ENCODE measurements at places on chromosomes 4 and X.

DNA sequence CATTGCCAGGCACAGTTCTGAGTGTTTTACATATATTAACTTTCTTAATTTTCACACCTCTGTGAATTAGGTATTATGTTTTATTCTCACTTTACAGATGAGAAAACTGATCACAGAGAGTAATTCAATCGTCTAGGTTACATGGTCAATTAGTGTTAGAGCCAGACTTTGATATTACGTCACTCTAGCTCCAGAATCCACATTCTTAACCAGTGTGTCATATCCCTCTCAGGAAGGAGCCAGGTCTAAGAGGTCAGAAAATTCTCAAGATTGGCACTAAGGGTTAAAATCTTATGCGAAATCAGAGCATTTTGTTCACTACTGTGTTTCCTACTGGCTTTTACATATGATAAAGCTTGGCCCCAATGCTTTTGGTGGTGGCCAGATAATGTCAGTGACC, 7.4 kb downstream of the DMP1 start:
- no peak for DNase-seq

- no peak for DNase-seq
Measured at GRCh38 chr4:88489100-88489761, 32.3 kb downstream of the HERC5 start.

GRCh38 chr4:112348488-112349158, 51.5 kb downstream of the ALPK1 start:
- peak; percentile 91 for DNase-seq

GRCh38 chr4:20646287-20646686, 54.0 kb upstream of the PACRGL start:
- DNase-seq, result no peak

- DNase-seq, result no peak
Measured at GRCh38 chr4:176286728-176287127, 17.7 kb upstream of the ASB5 start.

DNA sequence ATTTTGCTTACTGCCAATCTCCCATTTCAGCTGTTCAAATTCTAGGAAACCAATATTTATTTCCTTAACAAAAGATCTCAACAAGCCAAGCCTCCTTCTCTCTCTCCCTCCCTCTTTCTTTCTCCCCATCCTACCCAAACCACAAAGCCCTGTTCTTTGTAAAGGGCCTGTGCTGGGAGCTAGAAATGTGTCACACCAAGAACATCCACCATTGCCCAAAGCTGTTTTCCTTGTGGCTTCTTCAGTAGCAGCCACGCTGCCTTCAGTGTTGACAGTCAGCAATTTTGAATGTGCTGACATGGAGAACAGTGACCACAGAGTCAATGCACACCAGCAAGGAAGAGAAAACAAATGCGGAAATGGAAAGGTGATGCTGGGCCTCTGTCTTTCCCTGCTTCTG, 203.0 kb downstream of the MAML3 start:
- DNase-seq, result no peak

DNA sequence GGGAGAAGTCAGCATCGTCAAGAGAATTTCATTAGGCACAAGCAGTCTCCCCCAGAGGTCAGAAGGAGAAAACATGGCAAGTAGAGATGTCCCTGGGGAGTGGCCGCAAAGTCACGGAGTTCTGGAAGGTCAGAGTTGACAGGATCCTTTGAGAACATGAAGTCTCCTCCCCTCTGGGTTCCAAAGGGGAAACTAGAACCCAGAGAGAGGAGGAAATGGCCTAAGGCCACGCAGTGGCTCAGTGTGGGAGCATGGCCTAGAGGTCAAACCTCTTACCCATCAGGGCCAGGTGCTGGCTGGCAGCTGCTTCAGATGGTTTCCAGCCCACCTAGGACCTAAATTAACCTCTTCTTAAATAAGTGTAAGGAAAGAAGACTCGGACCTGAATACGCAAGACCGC, 884 bp downstream of the IDH3G start:
- DNase-seq, result no peak

GRCh38 chrX:69139516-69139915, 25.7 kb downstream of the PJA1 start:
- no peak for DNase-seq

GRCh38 chrX:111652719-111653118, 28.3 kb upstream of the ALG13 start:
- peak; percentile 38 for DNase-seq

- peak; percentile 84 for DNase-seq
Measured at GRCh38 chr4:41852229-41852628, 83.0 kb upstream of the TMEM33 start.

GRCh38 chr4:38365261-38365660, 298.7 kb upstream of the KLF3 start:
- no peak for DNase-seq

GRCh38 chrX:17442898-17443297, 67.9 kb downstream of the NHS start:
- peak; percentile 30 for DNase-seq

DNA sequence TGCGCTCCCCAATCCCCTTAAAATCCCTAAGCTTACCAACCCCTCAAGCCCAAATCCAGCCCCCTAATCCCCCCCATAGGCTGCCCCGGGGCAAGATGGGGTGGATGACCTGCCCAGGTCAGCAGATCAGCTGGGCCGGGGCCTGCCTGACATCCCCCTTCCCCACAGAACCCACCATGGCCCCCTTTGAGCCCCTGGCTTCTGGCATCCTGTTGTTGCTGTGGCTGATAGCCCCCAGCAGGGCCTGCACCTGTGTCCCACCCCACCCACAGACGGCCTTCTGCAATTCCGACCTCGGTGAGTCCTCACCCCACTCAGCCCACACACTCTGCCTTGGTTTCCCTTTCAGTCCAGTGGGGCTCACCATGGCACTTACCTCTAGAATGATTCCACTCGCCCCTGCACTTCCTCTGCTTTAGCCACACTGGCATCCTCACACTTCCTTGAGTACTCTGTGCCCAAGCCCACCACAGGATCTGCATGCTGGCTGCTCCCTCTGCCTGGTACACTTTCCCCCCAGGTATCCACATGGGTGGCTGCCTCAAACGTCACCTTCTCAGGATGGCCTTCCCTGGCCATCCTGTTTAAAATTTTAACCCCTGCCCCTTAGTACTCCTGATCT, 1.1 kb downstream of the TIMP1 start:
- no peak for DNase-seq

- no peak for DNase-seq
Measured at GRCh38 chrX:112003909-112004308, 78.7 kb downstream of the TRPC5 start.

DNA sequence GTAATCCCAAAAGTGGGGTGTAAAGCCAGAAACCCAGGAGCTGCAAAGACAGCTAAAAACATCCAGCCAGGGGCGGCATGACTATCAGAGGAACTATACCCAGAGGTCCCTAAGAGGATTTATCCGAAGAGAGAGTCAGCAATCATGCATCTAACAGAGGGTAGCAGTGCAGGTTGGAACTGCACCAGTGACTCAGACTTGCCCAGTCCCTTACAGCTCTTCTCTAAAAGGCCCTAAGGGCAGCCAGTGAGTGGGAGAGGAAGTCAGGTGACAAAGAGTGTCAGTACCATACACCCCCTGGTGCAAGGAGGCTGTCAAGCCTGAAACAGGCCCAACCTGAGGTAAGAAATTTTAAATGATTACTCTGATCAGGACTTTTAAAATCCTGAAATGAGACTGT, 88.1 kb downstream of the CAMK2D start:
- DNase-seq, result peak; percentile 29

- no peak for DNase-seq
Measured at GRCh38 chr4:183403961-183404360, 40.5 kb upstream of the CDKN2AIP start.

DNA sequence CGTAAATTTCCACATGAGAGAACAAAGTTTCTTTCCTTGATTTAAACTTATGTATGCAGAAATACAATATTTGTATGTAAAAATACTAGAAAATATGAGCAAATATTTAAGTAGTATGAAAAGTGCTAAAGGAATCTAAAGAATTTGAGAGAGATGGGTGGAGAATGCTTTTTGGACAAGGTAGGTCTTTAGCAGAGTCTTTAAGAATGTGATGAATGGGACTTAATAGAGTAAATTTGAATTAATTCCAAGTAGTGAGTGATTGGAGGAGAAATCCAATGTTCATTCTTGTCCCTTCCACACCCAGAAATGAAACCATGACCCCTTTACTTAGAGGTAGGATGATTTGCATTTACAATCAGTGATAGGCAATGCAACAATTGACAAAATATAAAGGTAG, 570.9 kb upstream of the ZFP42 start:
- no peak for DNase-seq

GRCh38 chr4:143240939-143241679, 56.4 kb downstream of the USP38 start:
- no peak for DNase-seq

DNA sequence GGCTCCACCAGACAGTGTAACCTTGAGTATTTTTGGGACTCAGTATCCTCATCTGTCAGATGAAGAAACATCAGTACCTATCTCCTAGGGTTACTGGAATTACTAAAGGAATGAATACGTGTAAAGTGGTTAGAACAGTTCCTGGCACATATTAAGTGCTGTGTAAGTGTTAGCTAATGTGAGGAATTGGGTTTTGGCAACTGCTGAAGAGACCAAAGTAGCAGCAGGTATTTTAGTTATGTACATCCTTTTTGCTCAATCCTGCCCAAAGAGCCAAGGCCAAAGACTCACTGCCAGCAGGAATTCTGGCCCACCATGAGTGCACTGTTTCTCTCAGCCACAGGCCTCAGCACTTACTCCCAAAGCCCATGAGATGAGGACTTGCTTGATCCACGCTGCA, 16.7 kb upstream of the MCF2 start:
- DNase-seq, result no peak

DNA sequence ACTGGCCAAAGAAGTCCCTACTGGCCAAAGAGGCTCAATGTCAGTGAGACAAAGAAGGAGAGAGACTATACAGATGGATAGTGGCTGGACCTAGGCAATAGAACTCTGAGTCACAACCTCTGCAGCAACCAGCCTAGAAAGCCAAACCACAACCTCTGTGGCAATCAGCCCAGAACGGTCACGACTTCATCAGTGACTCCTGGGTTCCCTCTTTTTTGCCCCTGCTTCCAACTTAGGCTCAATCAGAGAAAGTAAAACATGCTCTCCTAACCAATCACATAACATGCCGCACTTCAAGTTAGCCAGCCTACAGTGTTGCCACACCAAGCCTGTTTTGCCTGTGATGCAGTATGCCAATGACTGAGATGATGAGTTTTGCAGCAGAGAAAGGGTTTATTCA, 203.4 kb downstream of the ANAPC10 start:
- no peak for DNase-seq

- DNase-seq, result peak; percentile 2
Measured at GRCh38 chr4:135564090-135564489, 1362.5 kb upstream of the PABPC4L start.

- DNase-seq, result no peak
Measured at GRCh38 chr4:83387476-83388312, 53.0 kb upstream of the HPSE start.

DNA sequence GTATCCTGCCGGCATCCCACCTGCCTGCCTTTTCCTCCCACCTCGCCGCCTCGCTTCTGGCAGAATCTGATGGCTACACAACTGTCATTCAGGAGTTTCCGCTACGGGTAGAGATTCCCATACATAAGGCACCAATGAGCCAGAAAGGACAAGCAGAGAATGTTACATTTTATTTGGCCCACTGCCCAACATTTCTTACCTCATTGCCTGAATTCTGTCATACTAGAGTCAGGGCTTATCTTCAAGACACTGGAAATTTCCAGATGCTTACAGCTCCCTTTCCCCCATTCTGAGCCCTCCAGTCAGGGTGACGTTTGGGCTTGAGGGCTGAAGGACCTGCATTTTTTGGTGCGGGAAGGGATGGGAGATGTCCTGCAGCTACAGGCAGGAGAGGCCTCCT, 113.0 kb downstream of the NHS start:
- no peak for DNase-seq

- DNase-seq, result no peak
Measured at GRCh38 chr4:70603856-70604255, 11.8 kb downstream of the AMBN start.

DNA sequence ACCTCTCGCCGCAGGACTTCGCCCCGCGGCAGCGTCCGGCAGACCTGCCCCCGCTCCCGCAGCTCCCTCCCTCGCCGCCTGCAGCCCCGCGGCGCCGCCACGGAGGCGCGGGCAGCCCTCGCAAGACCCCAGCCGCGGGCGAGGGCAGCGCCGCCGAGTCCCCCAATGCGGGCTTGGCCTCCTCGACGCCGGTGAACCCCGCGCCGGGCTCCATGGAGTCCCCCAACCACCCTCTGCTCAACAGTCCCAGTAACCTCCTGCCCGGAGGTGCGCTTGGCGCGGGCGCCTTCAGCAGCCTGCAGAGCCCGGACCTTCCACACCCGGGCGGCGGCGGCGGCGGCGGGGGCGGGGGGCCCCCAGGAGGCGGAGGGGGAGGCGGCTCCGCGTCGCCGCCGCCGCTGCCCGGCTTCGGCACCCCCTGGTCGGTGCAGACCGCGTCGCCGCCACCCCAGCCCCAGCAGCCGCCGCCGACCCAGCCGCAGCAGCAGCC, 1.2 kb downstream of the CPEB2 start:
- DNase-seq, result peak; percentile 84

GRCh38 chrX:37759351-37759750, 20.5 kb upstream of the CYBB start:
- DNase-seq, result no peak

DNA sequence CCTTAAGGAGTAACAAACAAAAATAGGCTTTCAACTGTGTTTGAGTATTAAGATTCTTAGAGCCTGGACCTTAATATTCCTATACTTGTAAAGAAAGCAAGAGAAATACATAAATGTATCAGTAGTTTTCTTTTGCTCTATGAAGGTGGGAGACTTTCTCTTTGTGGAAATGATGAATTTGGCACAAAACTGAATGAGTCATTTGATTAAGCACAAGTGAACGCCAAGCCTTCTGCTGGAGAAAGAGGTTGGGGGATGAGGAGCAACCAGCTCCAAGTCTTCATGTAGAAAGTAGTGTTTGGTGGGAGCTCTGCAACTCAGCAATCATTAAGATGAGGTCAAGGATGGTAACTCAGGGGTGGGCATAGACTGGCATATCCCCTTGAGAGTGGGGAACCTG, 49.6 kb downstream of the MEPE start:
- DNase-seq, result no peak

GRCh38 chrX:104136241-104137019, 20.4 kb downstream of the SLC25A53 start:
- peak; percentile 91 for DNase-seq

GRCh38 chrX:38560776-38561125, 591 bp upstream of the TSPAN7 start:
- DNase-seq, result peak; percentile 66

GRCh38 chr4:62210486-62210885, 1010.4 kb downstream of the ADGRL3 start:
- DNase-seq, result no peak

DNA sequence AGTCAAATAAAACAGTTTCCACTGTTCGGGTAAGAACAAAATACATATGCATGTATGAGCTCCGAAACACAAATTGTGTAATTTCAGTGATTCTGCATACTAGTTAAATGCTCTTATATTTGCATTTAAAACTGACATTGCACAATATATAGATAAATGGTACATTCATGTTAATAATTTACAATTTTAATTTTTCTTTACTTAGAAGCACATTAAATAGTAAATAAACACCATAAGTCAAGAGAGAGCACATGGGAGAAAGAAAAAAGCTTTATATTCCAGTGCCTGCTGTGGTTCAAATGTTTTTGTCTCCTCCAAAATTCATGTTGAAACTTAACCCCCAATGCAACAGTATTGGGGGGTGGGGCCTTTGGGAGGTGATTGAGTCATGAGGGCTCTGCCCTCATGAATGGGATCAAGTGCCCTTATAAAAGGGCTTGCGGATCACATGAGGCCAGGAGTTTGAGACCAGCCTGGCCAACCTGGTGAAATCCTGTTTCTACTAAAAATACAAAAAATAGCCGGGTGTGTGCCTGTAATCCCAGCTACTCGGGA, 322.9 kb downstream of the BCOR start:
- peak; percentile 38 for DNase-seq

GRCh38 chr4:92615049-92615448, 311.3 kb downstream of the GRID2 start:
- DNase-seq, result no peak

Data from DMS53 (cell line).